ENCODE measurements at places on chromosomes 4 and X. TPM values are rescaled to one million over a fixed set of nuclear protein-coding genes. Genes with fewer than 3 reads are reported as not detected.

Gene EMCN
- 136 TPM for polyA plus RNA-seq

Gene CYSLTR1
- polyA plus RNA-seq, result 2.1 TPM

Gene TDO2
- 3.1 TPM for polyA plus RNA-seq

Gene GLUD2
- polyA plus RNA-seq, result 5.6 TPM

Gene FHDC1
- polyA plus RNA-seq, result 4.6 TPM

Gene PPP2R2C
- 0.40 TPM for polyA plus RNA-seq

Gene HTR2C
- 2.1 TPM for polyA plus RNA-seq

Gene TRIM2
- polyA plus RNA-seq, result 78.6 TPM

- DNase-seq, result no peak
Measured at GRCh38 chrX:71224098-71224708, 1.2 kb downstream of the GJB1 start.

DNA sequence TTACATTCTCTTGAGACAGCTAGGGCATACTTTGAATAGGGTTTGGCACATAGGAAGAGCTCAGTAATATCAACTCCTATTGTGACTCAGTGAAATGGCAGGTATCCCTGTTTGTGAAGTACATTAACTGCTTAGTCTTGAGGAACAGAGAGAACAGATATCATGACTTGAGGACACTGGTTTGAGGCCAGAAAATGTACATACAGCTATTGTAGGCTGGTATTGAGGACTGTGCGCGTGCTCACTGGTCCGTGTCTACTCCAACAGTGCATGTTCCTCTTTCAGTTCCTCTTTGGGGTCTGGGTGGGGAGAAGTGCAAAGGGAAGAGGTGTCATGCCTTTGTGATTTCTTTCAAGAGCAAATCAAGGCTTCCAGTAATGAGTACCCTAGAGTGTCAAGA lies 34.6 kb upstream of the TBC1D9 start:
- no peak for DNase-seq

DNA sequence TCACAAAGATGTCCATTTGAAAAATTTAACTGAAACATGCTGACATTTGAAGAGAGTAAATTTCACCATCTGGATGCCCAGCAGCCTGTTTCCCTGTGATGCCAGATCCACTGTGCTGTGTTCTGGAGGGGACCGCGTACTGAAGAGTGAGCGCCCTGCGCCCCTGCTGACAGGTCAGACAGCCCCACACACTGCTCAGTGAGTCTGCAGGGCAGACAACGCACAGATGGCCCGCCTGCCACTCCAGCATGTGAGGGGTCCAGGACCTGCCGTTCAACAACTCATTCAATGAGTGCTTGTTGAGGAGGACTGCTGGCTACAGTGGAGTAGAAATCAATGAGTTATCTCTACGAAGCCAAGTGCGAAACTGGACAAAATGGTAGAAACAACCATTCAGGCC lies 49.2 kb downstream of the FGFRL1 start:
- DNase-seq, result no peak

DNA sequence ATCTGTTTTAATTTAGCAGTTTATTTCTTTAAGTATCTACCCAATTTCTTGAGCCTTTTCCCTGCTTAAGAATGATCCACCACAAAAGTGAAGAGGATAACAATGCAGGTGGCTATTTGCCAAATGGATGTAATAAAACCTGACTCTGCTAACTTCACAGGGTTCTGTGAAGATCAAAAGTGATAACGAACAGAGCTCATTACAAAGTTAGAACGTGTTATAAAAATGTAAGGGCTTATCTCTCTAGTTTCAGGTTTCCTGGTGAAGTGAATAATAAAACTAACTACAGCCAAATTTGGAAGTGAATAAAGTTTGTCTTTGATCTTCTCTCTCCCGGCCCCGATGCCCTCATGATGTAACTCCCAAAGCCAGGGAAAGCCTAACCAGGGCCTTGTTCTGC lies 497.9 kb downstream of the SMARCA1 start:
- no peak for DNase-seq

DNA sequence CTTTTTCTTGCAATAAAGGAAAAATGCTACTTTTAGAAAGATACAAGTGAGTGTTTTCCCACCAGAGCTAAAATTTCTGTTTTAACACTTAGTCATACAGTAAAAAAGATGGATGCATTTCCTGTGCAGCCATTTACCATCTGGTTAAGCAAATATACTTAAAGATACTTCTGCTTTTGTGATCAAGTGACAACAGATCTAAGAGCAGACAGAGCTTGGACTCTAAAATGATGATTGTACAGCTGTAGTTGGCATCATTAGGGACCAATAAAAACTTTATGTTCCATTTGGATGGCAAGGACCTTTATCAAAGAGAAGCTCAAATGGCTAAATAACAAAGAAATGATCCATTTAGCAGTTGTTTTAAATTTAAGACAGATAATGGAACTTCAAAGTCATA lies 270.8 kb downstream of the FSTL5 start:
- DNase-seq, result no peak

DNA sequence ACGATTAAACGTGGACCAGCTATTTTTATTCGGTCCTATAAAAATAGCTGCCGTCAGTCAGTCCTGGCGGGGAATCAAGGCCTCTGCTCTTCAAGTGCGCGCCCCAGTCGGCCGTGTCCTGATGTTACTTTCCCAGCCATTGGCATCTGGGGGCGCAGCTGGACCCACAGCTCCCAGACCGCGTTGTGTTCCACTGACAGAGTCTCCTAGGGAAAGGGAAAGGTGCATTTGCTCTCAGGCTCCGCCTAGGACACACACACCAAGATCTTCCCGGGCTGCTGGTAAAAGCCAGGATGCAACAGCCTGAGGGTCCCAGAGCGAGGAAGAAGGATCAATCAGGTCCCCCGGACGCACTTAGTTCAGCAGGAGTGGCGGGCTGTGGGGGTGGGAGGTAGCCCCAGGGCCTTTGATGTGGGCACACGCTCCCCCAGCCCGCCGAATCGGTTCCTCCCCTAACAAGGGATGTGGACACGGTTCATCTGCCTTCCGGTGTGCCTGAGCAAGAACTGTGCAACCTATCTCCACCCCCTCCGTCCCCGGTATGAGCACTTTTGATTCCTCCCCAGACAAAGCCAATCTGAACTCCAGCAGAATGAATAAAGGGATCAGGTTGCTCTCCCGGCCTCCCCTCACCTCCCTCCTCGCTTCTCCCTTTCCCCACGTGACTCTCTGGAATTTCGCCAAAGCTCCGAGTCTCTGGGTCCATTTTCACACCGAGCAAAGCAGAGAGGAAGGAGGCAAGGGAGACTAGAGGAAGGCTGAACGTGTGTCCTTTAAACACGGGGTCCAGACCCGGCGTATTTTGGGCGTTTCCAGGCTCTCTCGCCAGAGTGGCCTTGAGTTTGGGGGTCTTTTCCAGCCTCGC lies 626 bp upstream of the FRAS1 start:
- peak; percentile 98 for DNase-seq

DNA sequence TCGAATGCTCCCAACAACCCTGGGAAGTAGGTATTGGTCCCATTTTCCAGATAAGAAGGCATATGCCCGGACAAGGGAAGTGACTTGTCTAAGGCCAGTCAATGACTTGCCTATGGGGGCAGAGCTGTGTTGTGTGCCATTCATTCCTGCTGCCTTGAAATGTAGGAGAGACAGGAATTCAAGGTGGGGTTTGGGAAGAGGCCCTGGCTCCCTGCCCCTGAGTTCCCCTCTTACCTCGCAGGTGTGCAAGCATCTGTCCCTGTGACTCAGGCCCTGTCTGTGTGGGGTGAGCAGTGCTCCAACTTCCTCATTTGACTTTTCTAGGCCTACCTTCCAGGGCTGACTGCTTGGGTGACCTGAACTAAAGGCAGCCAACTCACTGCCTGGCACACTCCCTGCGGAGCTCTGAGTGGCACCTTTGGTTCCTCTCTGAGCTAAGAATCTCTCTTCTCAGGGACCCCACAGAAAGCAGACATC lies 5.1 kb downstream of the EFNB1 start:
- DNase-seq, result no peak

DNA sequence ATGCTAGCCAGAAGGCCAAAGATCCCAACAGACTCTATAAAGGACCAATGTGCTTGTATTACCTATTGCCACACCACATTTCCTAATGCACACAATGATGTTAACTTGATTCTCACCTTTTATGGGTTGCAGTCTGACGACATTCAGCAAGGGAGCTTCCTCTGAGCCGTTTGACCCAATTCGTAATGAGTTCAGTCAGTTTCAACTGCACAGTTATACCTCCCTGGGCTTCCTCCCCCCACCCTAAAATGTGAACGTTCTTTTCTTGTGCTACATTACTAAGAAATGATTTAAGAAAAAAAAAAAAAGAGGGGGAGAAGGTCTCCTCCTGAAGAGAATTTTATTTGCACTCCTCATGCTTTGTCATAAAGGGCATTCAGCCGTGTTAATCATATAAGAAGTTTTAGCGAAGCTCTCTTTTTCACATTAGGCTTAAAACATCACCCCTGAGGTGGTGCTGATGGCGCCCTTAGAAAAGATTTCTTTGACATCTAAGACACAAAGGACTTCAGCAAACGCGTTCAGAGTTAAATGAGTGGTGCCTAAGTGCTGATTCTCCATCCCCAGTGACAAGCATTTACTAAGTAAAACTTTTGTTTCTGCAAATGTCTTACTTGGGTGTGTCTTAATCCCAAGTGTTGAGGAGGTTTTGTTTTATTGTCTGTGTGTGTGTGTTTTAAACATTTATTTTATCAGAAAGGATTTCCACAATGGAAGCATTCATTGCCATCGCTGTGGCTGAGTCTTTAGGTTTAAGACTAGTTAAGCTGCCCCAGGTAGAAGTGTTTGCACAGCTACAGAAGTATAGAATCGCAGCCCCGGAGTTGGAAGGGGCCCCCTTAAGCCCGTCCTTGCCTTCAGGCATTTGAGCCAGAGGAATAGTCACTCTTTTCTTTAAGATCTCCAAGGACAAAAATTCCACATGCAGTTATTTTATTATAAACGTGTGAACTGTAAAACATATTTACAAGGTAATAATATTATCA lies 15.2 kb upstream of the GPC3 start:
- DNase-seq, result no peak

- DNase-seq, result peak; percentile 32
Measured at GRCh38 chr4:145098675-145099037, 545 bp downstream of the ABCE1 start.

DNA sequence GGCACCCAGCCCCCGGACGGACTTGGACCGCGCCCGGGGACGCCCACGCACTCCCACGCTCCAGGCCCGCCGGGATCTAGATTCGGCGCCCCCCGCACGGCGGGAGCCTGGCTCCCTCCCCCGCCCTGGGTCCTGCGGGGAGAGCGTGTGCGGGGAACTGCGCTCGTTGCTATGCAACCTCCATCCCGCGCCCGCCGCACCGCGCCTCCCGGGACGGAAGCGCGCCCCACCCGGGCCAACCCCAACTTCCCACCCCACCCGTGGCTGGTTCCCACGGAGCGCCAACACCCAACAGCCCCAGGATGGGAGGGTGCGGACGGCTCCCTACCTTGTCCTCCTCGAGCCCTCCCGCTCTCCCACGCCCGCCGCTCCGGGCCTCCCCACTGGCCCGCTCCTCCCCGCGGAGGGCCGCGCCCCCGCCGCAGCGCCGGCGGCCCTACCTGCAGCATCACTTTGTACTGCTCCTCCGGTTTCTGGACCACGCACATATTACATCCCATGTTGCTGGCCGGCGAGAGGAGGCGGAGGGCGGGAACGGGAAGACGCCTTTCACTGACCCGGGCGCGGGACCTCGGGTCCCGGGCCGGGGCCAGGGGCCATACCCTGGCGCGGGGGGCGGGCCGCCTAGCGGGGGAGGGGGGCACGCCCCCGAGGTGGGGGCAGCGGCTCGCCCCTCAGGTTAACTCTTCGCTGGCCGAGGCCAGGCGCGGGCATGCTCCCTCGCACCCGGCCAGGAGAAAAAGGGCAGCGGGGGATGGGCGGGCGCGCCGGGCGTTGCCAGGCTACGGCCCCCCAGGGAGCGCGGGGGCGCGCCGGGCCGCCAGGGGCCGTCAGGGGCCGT lies at the start of gene PDZD4:
Gene PDZD4, minus strand, starts transcription at position 746 of the 841 bp plus-strand sequence. Its CDS starts 246 bp downstream, at position 500.
- no peak for DNase-seq

- DNase-seq, result no peak
Measured at GRCh38 chr4:167221084-167221483, 13.2 kb downstream of the SPOCK3 start.

- peak; percentile 25 for DNase-seq
Measured at GRCh38 chrX:50707405-50707804, 106.6 kb downstream of the SHROOM4 start.

- no peak for DNase-seq
Measured at GRCh38 chr4:42554072-42554471, 102.8 kb downstream of the ATP8A1 start.

DNA sequence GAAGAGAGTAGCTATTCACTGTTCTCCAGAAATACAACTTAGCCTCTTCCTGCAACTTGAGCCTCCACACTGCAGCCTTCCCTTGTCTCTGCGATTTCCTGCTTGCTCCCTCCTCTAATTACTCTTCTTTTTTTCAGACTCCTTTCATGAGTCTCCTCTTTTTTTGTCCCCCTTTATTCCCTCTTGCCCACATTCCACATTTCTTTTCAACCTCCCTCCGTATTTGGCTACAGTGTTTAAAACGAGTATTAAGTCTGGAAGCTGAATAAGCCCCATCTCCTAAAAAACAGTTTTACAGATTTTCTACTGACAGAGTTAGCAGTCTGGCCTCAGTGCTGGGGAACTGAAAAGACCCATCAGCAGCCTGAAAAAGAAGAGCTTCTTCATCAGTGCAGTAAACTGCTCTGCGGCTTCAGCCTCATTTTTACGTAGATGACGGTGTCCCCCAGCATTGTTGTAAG lies 141.5 kb downstream of the TENM3 start:
- DNase-seq, result peak; percentile 19

GRCh38 chrX:53287493-53288138 lies 6.2 kb upstream of the IQSEC2 start:
- DNase-seq, result no peak

- no peak for DNase-seq
Measured at GRCh38 chr4:184950117-184950830, 68.0 kb upstream of the HELT start.

- DNase-seq, result no peak
Measured at GRCh38 chr4:162010362-162010761, 153.4 kb downstream of the FSTL5 start.

All from left kidney (tissue), 8 donors.